ENCODE measurements at places on chromosomes 2 and 18.

- DNase-seq: no peak
Measured at GRCh38 chr2:206198677-206199076, 39.0 kb downstream of the EEF1B2 start.

DNA sequence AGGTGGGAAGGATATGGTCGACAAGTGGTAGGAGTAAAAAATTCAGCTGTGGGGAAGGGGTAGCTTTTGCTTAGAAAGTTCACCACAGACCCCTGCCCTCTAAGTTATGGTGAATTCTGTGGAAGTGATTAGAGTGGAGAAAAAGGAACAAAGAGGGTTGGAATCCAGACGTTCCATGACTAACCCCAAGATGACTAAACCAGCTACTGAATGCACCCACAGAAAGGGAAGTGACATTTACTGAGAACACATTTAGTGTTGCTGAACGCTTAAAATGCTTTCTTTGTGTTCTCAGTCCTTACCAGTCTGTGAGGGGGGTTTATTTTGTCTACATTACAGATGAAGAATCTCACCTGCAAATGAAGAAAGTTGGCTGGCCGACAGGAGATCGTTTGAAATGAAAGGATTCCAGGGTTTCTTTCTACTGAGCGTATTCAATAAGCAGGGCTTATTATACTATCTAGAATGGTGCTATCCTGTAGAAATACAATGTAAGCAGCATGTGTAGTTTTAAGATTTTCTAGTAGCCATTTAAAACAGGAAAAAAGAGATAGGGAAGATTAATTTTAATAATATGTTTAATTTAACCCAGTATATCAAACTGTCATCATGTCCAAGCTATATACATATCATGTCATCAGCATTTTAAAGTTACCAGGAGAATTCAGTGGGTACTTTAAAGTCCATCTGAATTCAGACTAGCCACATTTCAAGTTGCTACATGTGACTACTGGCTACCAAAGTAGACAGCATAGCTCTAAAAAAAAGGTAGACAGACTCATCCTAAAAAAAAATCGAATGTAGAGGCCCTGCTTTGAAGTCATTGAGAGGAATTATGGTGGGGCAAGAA lies 60.1 kb downstream of the LIMS1 start:
- DNase-seq: no peak

- no peak for DNase-seq
Measured at GRCh38 chr18:36379435-36379984, 82.0 kb downstream of the FHOD3 start.

DNA sequence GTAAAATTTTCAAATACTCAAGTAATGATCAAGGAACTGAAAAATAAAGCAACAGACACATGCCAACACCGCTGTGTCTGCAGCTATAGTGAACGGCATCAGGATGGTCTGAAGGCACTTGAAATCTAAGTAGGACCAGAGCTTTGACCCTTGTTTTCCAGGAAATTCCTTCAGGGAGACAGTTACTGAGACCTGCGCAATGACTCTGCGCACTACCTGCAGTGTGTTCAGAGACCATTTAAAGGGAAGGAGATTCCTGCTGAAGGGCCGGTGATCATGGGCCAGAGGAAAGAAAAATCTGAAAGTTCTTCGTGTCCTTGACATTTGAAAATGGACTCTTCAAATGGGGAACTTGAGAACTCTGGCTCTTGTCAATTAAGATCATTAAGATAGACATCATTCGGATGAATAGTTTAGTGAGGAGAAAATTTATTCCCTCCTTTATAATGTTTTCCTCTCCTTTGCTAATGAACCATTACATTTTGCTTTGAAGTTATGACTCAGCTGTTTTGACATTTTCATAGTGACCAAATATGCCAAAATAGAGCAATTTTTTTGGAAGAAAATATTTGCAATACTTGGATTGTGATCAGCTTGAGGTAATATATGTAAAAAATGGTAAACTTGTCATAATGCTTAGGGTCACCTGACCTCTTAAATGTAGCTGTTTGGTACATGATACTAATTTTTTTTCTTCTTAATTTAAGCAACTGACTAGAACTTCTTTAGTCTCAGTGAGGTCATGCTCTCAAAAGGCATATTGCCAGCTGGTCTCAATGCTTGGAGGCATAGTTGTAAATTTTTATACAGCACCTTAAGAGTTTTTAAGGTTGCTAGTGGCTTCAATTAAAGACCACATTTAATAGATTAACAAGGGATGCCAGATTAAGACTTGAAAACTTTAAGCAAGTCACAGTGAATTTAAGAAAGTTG lies 329.3 kb downstream of the ARHGAP15 start:
- DNase-seq: no peak

GRCh38 chr18:159037-159652 lies 788 bp downstream of the USP14 start:
- DNase-seq: no peak

DNA sequence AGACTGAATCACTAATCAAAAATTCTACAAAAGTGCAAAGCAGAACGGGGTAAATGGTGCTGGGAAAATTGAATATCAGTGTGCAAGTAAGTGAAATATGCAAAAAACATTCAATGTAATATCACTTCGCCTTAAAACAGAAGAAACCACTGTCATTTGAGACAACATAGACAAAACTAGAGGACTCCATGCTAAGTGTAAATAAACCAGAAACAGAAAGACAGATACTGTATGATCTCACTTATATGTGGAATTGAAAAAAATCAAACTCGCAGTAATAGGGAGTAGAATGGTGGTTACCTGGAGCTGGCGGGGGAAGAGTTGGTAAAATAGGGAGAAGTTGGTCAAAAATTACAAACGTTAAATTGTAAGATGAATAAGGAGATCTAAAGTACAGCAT lies 1420.0 kb upstream of the CDH2 start:
- no peak for DNase-seq

DNA sequence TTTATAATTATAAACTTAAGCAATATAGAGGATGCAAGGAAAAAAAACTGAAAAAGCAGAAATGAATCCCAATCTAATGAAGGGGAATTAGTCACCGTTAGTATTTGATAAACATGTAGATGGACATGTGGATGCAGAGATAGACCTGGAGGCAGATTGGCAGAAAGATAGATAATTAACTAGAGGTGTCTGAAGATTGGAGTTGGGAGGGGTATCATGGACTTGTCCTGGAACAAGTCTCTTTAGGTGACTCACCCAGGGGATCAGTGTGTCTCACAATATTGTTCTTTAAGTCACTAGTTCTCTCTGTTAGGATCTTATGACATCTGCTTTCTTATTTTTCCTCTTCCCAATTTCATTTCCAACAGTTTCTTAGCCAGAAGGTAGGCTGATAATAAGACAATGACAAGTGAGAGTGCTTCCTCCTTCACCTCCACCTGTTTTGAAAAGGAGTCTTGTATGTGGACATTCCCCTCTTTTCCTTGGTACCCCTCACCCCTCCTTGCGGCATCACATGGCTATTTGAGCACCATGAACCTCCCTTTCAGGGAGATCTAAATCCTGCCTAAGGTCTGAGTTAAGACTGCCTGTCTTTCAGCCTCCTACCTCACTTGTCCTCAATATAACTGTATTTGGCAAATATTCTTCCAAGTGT lies 987.7 kb downstream of the TSN start:
- no peak for DNase-seq

GRCh38 chr2:106703161-106703560 lies 182.8 kb downstream of the ST6GAL2 start:
- no peak for DNase-seq

GRCh38 chr2:168322325-168323007 lies 75.1 kb upstream of the STK39 start:
- DNase-seq: no peak

All from activated CD4-positive, alpha-beta T cell treated with anti-CD3 and anti-CD28 coated beads, Interleukin-2, amount 50 U/mL, for 48 hours (primary cell).